ENCODE measurements at places on chromosomes 11 and 22.

GRCh38 chr11:64790205-64791095 lies 12.1 kb upstream of the SF1 start:
- DNase-seq: no peak

DNA sequence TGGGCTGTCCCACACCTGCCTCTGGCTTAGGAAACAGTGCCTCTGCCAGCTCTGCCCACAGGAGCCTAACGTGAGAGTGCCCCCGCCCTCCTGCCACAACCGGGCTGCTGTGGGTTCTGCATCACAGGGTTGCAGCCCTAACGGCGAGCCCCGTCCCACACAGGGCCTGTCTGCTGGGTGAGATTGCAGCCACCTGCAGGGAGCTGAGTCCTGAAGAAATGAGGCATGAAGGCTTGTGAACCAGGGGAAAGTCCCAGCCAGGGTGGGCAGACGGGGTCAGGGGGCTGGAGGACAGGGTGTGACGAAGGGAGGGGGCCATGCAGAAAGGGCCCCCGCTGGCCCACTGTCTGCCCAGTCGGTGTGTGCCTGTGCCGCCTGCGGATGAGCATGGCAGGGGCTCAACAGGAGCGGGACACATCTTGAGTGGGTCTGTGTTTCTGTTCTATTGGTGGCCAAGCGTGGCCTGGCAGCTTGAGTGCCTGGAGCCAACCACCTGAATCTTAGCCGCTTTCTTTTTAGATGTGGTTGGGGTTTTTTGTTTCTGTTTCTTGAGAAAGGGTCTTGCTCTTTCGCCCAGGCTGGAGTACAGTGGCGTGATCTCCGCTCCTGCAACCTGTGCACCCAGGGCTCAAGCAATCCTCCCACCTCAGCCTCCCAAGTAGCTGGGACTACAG lies 38.9 kb downstream of the CTTN start:
- no peak for DNase-seq

GRCh38 chr11:47506795-47507562 lies 46.0 kb downstream of the CELF1 start:
- no peak for DNase-seq

DNA sequence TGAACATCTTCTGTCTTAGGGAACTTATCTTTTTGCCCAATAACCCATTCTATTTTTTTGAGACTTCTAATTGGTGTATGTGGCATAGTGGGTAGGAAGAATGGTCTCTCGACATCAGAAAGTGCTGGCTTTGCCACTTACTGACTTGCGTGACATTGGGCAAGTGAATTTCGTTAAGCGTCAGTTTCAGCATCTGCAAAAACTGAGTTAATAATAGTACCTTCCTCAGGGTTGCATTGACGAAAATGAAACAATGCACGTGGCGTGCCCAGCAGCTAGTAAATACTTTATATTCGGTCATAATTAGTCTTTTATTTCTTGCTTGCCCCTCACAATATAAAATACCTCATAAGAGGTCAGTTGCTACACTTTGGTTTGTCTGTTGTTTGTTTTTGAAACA lies 12.5 kb upstream of the GRIK4 start:
- no peak for DNase-seq

GRCh38 chr22:37330200-37331033 lies 48.1 kb downstream of the CYTH4 start:
- DNase-seq: peak; percentile 67

All from retinal pigment epithelial cell (primary cell).